ENCODE measurements at places on chromosomes 5 and 9.

DNA sequence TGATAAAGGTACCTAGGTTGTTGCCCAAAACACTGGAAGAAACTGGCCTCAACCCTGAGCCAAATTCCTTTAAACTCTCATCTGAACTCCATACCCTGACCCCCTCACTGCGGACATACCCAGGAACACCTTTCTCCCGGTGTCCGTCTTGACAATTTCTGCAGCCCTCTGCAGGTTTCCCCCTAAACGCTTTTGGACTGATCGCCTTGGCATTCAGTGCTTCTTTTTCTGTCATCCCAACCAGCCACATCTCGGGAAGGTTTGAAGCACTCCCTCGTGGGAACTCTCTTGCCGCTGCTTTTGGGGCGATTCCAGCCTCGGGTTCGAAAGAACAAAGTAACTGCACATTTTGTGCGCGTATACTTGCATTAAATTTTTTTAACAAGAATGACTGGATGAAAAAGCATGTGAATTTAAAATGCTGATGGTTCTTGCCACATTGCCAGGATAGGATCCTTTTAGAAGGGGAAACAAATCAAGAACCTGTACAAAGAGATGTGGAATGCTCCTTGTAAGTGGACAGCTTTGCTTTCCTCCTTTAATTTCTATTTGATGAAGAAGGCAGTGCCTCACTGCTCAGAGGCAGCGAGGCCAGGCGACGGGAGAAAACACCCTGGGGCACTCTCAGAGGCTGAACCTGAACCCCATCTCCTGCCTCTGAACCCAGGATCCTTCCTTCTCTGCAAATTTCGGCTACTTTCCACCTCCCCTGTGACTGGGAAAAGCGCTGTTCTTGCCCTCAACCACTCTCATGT is 615 bp downstream of the PSMD5 start:
- no peak for DNase-seq

- no peak for DNase-seq
Measured at GRCh38 chr5:173018358-173018757, 34.8 kb downstream of the ATP6V0E1 start.

DNA sequence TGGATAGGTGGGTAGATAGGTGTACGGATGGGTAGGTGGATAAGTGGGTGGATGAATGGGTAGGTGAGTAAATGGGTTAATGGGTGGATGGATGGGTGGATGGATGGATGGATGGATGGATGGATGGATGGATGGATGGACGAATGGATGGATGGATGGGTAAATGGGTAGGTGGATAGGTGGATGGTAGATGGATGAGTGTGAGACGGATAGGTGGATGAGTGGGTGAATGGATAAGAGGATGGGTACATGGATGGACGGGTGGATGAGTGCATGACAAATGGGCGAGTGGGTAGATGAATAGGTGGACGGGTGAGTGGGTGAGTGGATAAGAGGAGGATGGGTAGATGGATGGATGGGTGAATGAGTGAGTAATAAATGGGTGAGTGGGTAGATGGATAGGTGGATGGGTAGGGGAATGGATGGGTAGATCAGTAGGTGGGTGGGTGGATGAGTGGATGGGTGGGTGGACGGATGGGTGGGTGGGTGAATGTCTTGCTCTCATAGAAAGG is 179.2 kb downstream of the FGF18 start:
- DNase-seq = no peak

- no peak for DNase-seq
Measured at GRCh38 chr9:90642570-90643539, at the start of gene DIRAS2. Gene DIRAS2 (minus strand): TSS chr9:90642824. CDS start chr9:90613827, 28,997 bp downstream.

DNA sequence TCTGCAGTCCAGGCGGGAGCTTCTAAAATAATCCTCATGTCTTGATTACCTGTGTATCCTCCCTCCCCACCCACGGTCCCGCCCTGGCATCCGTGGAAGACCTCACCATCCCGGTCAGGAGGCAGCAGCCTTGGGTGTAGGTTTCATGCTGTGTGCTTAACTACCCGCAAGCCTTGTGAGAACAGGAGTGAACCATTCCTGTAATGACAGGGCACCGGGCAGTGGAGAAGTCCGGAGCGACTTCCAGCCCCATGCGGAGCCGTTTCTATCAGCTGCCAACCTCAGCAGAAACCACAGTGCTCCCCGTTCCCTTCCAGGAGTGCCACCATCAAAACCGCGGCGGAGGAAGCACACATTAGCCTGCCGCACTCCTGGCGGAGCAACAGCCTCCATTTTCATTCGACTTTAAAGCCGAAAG is 123.5 kb upstream of the LMX1B start:
- DNase-seq = no peak

GRCh38 chr5:132283423-132284043 is 10.7 kb upstream of the SLC22A4 start:
- no peak for DNase-seq

GRCh38 chr5:132011622-132012343 is at the start of gene ACSL6:
Gene ACSL6 (minus strand): TSS chr5:132011658. CDS start chr5:132011553, 105 bp downstream.
- DNase-seq = no peak

GRCh38 chr5:38883842-38884241 is 38.0 kb downstream of the OSMR start:
- no peak for DNase-seq

- no peak for DNase-seq
Measured at GRCh38 chr9:26067608-26068007, 389.4 kb upstream of the TUSC1 start.

GRCh38 chr5:1000329-1000728 is 8.3 kb upstream of the NKD2 start:
- no peak for DNase-seq

DNA sequence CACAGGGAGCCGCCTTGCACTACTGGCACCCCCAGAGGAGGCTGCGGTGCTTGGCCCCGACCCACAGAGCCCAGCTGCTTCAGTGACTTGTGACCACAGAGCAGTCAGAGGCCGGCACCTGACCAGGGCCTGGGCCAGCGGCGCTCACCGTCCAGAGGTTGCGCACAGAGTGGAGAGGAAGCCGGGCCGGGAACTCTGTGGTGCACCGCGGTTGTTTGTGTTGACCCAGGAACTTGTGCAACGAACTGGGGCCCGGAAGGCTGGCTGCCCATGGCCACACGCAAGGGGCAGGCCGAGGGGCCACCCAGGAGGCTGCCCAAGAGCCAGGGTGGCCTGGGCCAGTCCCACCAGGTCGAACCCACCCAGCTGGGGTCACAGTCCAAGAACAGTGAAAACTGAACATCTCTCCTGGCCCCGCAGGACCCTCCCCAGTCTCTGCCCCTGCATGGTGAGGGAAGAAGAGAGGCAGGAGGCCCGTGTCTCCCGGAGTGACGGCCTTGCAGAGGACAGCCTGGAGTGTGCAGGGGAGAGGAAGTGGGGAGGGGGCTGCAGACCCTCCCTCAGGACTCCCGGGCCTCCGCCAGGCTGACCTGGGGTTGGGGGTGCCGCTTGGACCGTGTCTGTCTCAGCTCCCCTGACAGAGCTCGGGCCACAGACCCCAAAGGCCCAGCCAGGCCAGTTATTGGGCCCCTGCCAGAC is 42.8 kb upstream of the EGFL7 start:
- no peak for DNase-seq

Measured in stimulated activated CD8-positive, alpha-beta memory T cell treated with anti-CD3 and anti-CD28 coated beads, Interleukin-4, amount 100 ng/mL, for 4 hours (primary cell).